Stimulated activated CD4-positive, alpha-beta T cell treated with anti-CD3 and anti-CD28 coated beads, Interleukin-4, amount 100 ng/mL, for 1 hour (primary cell): ENCODE measurements at places on chromosomes 2 and 18.

DNA sequence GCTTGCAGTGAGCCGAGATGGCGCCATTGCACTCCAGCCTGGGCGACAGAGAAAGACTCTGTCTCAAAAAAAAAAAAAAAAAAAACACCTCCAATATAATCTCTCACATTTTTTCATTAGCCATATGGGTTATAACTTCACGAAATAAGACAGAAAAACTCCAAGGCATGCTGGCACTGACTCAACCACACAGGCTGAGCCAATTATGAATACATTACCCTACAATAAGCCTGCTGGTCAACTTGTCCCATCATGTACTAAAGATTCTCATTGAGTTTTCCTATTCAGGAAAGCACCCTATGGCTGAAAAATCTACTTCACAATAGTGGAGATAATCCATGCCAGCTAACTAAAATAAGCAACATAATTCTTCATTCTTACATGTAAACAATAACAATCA is 12.8 kb upstream of the MAP3K20 start:
- DNase-seq, result no peak

- no peak for DNase-seq
These were observed 35.0 kb downstream of the WDSUB1 start for GRCh38 chr2:159251296-159252173.

GRCh38 chr2:96787411-96787810 is 26.7 kb downstream of the CNNM4 start:
- no peak for DNase-seq

DNA sequence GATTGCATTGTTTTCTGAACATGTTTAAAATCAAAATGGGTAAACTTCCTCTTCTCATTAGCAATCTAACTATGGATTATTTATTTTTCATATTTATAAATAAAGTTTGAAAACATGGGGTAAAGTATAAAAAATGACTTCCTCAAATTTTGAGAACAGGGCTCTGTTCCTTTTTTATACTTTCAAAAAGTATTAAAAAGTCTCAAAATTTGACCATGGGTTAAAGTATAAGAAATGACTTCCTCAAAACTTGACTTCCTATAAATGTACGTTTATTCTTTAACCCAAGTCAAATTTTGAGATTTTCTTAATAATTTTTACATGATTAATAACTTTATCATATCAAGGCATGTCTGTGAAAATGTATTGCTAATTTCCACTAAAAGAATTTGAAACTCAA is 512.4 kb downstream of the GALR1 start:
- DNase-seq, result no peak

DNA sequence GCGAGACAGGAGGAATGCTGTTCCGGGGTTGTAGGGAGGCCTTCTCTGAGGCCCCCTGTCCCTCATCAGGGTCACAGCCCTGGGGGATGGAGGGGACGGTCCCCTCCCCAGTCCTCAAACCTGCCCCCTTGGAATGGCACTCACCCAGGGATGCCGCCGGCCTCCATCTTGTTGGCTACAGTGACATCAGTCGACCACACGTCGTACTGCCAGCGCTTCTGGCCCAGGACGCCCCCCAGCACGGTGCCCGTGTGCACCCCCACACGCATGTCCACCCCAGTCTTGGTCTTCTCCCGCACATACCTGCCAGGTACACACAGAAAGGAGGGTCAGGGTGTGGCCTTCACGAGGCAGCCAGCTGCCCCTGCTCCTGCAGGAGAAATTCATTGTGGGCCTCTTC is 46.5 kb downstream of the CENPO start:
- DNase-seq, result no peak

DNA sequence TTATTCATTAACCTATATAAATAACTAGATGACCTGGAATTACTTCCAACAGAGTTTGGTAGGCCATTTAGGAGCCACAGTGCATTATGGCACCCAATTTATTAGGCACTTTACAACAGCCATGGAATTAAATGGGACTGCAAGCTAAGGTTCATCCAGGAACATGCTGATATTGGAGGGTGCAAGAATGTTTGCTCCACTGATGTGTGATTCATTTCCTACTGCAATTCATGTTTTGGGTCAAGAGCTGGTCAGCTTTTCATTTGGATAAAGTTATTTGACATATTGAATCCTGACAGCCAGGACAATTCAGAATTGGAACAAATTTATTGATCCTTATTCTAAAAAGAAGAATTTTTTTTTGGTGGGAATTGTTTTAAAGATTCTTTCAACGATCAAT is 11.8 kb upstream of the LYPD1 start:
- no peak for DNase-seq

GRCh38 chr18:73893880-73894279 is 253.8 kb downstream of the FBXO15 start:
- DNase-seq, result no peak
